Kidney glomerular epithelial cell (primary cell): ENCODE measurements at places on chromosomes 5 and 9.

- no peak for DNase-seq
Measured at GRCh38 chr5:82815871-82816270, 261.3 kb downstream of the TMEM167A start.

- no peak for DNase-seq
Measured at GRCh38 chr5:77662635-77663034, 24.1 kb upstream of the OTP start.

DNA sequence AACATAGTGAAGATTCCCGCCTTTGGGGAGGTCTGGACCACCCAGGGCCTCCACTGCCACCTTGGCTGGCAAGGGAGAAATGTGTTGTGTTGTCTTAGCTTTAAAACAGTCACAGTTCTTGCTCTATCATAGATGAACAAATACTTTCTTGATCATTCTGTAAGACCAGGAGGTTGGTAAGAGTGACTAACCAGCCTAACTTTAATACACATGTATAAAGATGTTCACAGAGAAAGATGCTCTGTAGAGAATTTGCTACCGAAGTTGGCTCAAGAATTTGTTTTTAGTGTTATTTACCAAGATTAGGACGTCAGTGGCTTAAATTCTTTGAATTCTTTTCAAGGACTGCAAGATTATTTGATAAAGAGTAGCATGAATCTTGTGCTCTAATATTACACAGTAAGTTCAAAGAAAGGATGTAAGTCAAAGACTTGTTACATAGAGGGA lies 28.4 kb downstream of the GLRX start:
- no peak for DNase-seq

DNA sequence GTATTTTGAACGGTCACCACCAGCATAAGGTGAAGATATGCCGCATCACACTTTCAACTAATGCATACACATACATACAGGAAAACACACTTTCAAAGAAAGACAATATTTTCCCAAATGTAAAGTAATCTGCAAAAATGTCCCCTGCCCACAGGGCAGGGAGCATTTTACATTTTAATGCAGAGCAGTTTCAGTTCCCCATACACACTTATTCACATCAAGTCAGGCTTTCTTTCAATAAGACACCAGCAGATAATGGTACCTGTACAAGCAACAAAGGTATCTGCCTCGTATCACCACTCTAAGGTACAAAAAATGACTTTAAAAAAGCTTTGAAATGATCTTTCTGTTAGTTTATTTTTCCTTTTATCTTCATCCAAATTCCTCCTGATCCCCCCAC lies 247.1 kb upstream of the CCNG1 start:
- DNase-seq = no peak

DNA sequence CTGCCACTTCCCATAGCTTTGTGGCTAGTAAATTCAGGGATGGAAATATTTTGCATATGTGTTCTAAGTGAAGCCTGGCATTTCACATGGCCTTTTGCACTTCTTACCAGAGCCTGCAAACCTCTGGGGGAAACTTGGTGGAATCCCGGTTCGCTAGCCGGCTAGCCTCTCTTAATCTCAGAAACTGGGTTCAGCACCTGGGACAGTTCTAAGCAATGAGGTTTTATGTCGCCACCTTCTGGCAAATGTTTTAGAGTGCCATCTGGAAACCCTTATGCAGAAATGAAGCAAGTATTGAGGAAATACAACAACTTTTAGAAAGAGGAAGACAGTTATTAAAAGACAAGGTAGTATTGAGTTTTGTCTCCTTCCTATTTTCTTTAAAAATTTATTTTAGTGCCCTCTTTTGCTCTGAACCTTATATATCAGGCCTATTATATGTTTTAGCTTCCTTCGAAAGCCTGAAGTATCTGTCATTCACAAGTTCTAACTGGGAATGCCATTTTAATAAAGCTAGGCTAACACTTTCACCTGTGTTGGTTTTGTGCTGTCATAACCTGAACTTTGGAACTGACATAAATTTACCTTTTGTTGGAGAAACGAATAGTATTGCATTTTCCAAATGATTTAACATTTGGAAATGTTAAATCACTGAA lies 963 bp upstream of the HTR1A start:
- peak; percentile 59 for DNase-seq

GRCh38 chr5:159021901-159022556 lies 77.7 kb downstream of the EBF1 start:
- no peak for DNase-seq

DNA sequence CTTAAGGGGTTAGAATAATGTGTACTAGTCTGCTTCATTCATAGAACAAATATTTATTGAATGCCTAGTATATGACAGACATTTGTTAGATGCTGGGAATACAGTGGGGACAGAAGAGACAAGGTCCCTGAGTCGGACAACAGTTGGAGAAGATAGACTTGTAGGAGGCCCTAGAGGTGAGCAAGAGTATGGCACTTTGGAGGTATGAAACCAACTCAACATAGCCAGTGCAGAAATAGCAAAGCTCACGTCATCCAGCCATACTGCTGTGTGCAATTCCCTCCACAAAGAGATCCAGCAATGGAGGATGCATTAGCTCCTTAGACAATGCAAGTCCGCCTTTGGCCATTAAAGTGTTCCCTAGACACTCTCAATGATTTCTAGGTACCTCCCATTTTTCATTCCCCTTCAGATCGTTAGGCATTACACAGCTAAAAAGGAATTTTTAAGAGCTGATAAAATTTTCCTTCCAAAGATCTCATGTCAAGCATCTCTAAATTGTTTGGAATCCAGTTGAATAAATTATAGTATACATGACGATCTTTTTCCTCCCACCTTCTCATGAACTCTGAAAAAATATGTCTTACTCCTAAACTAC lies 1949.6 kb upstream of the WWC1 start:
- DNase-seq = no peak

DNA sequence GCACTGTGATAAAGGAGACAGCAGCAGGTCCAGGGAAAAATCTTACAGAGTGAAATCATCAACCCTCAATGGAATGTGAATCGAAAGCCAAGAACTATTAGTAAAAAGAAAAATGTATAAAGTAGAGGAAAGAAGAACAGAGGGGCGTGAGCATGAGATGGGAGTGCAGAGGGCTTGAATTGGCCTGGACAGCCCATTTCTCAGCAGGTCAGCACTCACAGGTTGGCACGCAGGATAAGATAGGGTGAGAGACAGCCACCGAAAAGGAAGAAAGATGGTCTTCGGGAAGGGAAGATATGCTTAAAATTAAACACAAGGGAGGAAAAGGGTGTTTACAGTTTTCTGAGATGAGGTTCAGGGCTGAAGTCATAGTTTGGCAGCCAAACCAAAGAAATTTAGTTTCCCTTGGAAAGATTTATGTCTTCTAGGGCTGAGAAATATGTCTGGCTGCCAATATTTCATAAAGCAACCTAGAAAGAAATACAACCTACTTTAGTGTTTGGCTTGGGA lies 524.7 kb downstream of the SPATA31D1 start:
- no peak for DNase-seq

DNA sequence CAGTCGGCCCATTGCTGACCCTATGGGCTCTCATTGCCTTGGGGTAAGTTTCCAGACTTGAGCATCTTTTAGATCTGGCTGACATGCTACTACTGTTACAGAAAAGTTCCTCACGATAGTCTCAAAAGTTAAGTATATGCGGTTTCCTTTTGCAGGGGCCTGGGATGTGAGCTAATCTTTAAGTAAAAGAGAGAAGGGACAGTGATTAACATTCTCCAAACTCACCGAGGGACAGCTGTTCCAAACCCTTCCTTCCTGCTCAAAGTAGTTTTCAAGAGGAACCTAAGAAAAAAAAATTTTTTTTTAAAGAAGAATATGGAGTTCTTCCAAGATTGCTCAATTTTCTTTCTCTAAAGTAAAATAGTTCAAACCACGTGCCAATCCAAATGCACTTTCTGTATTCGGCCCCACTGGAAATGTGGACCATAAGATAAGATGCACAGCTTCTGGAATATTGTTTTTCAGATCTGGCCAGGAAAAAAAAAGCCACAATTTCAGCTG lies 168.0 kb upstream of the SPRY4 start:
- DNase-seq = no peak

- DNase-seq = no peak
Measured at GRCh38 chr9:136765041-136765440, 723 bp upstream of the LCN15 start.

DNA sequence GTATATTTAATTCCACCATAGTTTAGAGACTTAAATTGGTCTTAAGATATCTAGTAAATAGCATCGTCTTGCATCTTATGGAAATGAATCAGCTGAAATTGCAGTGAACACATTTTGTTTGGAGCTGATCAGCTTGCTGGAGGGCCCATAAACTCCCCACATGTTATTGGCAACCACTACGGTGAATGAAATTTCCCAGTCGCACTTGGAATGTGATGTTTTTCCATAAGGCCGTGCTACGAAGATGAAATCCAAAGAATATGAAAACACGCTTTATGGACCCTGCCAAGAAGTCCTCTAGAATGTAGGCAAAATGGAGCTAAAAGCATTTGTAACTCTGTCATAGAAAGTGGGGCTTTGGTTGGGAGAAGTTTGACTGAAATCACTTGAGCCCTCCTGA lies 572.1 kb downstream of the ACTL7B start:
- DNase-seq = no peak

- DNase-seq = no peak
Measured at GRCh38 chr5:111562561-111562960, 50.2 kb upstream of the STARD4 start.

- DNase-seq = peak; percentile 6
Measured at GRCh38 chr5:124059200-124059599, 547.2 kb downstream of the CSNK1G3 start.

DNA sequence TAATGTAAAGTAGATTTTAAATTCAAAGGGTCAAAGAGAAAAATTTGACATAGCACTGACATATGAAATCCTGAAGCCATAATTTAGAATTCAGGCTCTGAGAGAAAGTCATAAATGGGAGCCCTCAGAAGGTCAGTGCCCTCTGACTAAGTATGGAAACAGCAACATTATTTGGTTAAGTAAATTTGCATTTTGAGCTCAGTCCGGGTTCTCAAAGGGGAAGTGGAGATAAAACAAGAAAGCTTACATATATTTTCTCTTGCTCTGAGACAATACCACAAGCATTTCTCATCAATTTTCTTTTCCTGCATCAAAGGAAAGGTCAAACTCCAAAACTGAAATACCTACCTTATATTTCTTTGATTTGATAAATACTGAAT lies 348.0 kb downstream of the SEMA5A start:
- no peak for DNase-seq

DNA sequence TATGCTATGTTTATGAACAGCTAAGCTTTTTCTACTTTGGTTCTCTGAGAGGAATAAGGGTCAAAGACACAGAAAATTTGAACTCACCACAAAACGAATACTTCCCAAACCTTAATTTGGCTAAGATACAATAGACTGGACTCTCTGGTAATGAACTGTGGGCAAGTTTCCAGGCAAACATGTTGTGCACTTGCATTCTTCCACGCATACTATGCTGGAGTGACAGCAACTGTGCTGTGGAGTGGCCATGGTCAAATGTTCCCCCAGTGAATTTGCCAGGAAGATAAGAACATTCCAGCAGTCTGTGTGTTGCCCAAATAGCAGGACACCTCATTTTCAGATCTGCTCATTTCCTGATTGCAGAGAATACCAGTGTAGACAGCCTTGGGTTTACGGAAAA lies 275.3 kb upstream of the IL12B start:
- no peak for DNase-seq

DNA sequence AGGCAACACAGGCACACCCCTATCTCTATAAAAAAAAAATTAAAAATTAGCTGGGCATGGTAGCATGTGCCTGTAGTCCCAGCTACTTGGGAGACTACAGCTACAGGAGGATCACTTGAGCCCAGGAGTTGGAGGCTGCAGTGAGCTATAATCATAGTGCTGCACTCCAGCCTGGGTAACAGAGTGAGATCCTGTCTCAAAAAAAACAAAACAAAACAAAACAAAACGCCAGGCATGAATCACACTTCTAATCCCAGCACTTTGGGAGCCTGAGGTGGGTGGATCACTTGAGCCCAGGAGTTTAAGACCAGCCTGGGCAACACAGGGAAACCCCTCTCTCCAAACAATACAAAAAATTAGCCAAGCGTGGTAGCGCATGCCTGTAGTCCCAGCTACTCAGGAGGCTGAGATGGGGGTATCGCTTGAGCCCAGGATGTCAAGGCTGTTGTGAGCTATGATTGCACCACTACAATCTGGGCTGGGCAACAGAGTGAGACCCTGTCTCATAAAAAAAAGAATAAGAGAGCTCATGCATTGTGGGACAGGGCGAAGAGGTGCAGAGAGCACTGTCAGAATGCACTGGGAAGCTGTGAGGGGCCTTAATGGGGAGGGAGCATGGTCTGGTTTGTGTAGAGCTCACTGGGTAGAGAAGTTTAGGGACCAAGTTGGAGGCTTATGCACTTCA lies 8.4 kb upstream of the SAP30L start:
- no peak for DNase-seq

GRCh38 chr5:10319202-10319851 lies 11.6 kb upstream of the CMBL start:
- DNase-seq = no peak

- no peak for DNase-seq
Measured at GRCh38 chr9:130541533-130541932, 37.8 kb upstream of the FUBP3 start.

DNA sequence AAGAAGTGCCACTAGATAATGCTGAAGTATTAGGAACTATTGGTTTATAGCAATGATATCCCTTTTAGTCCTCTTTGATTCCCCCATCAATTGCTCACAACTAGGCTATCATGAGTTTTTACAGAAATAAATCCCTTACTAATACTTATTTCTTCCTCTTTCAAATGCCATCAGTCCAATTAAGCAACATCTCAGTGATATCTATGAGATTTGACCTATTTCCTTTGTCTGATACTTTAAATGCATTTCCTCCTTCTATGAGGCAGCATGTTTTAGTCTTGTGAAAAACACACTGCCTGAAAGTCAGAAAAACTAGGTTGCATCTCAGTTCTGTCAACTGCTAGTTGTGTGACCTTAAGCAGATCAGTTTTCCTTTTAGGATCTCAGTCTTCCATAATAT lies 101.6 kb downstream of the FBXW11 start:
- DNase-seq = no peak

GRCh38 chr9:71863631-71864030 lies 47.4 kb downstream of the ABHD17B start:
- DNase-seq = no peak

- no peak for DNase-seq
Measured at GRCh38 chr9:109320331-109320741, 523 bp downstream of the EPB41L4B start.

DNA sequence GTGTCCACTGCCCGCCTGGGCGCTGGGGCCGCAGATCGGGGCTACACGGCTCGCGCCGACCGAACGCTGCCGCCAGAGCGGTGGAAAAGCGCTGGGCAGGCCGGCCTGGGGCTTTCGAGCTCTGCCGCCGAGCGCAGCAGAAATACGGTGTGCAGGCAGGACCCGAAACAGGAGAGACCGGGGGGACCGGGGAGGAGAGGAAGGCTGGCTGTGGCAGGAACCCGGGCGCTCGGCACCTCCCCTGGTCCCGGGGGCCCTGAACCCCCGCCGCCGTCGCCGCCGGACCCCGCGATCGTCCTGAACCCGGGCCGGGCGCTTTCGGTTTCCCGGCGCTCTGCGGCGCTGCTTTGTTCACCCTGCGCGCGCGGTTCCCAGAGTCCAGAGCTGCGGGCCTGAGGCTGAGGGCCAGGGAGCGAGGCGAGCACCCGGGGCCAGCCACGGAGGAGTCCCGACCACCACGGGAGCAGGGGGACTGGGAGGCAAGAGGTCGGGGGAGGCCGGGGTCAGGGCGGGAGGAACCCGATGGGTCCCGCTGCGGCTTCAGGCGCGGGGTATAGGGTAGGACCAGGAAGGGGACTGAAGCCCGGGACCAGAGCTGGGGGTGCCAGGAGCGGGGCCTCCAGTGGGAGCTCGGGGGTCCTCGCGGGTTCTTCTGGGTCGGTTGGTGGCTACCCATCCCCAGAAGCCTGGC lies 12.0 kb downstream of the IRX2 start:
- no peak for DNase-seq
